AG04450 (cell line): ENCODE measurements at places on chromosomes 7 and 10.

GRCh38 chr7:12709726-12710502 is 22.5 kb downstream of the ARL4A start:
- DNase-seq, result no peak

GRCh38 chr7:130433301-130433700 is 7.5 kb downstream of the CEP41 start:
- no peak for DNase-seq

DNA sequence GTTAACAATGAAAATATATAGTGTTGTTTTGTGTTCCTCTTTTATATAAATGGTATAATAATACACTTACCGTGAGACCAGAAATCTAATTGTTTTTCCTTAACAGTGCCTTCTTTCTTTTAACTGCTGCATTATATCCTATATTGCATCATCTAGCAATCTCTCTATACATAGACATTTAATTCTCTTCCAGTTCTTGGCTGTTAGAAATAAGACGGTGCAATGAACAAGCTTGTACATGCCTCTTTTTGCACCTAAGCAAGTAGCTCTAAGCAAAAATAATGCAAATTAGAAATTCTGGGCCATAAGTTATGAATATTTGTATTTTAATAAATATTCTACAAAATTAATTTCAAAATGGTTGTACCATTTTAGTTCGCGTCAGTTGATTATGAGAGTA is 55.9 kb upstream of the AHR start:
- DNase-seq, result no peak

DNA sequence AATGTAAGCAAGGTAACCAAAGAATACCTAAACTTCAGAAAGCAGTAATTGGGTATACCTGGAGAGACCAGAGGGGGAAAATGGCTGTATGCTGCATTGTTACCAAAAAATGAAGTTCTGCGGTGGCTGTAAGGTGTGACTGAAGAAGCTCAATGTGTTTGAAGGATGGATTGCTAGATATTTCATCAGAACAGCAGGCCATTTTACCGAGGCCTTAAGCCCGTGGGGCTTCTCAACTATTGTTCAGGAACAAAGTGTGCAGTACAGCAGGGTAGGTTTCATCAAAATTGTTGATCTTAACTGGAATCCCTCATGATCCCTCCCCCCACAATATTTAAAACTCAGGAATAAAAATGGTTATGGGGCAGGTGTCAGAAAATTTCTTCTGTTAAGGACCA is 204.0 kb upstream of the GHITM start:
- no peak for DNase-seq

DNA sequence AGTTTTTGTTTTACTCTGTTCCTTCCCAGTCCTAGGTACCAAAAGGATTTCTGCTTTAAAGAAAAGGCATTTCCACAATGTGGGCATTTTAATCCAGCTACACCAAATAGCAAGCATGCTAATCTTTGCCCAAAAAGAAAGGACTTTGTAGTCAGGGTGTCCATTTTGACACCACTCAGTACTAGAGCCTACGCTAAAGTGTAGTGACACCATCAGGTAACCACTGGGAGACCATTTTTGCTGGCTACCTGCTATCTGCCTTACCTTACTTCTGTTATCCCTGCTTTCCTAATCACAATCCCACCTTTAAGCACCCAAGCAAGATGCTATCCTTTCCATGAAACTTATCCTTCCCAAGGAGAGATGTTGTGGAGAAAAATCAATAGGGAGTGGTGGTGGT is 129.7 kb downstream of the VPS50 start:
- no peak for DNase-seq

DNA sequence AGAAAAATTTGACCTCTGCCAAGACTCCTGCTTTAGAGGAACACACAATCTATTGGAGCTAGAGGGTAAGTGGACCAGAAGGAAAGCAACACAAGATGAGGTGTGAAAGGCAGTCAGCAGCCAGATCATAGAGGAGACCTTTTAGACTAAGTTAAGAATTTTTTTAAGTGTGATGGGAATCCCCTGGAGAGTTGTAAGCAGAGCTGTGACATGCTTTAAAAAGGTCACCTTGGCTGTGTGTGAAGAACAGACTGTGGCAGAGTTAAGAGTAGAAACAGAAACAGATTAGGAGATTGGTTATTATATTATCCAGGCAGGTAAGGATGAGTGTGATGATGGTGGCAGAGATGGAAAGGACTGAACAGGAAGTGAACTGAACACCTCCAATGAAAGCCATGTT is 23.5 kb downstream of the CPEB3 start:
- DNase-seq, result no peak
